ENCODE measurements at places on chromosomes 2 and 18.

DNA sequence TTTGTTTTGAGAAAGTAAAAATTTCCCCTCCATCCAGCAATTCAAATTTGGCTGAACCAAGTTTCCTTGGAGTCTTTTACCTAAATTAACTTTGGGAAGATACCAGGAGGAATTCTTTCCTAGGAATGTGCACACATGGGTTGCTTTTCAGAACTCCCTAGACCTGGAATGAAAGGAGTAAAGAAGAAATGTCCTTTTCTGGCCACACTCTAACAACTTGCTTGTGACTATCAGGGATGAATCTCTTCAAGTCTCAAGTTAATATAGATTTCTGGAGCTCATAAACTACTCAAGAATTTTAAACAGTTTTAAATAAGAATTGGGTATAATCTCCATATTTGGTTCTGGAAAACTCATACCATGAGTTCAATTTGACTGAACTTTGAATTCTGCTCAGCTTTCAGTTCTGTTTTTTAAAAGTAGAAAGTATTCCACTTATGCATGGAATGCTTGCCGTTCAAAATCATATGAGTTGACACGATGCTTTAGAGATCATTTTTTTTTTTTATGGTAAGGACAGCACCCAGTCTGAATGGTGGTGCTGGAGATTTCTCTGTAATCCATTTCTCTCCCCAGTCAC lies 7.7 kb downstream of the RASGRP3 start:
- no peak for DNase-seq

- DNase-seq: no peak
Observed at GRCh38 chr2:61721382-61721781, 132.5 kb downstream of the FAM161A start.

DNA sequence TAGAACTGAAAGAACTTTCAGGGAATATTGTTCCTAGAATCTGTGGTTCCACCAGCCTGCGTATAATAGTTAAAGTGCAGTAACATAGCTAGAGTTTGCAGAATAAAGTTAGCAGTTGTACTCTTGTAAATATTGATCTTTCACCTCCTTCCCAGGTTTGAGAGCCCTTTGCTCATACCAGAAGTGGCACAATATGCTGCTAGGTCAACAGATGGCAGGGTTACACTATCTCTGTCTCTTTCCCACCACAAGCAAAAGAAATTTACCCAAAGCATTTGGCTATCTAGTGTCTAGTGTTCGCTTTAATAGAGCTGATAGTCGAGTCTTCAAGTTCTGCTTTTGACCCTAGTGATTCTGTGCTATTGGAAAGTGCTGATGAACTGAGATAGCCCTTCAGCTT lies 119.0 kb upstream of the KLHL14 start:
- DNase-seq: no peak

GRCh38 chr18:11839556-11839955 lies 11.7 kb upstream of the CHMP1B start:
- no peak for DNase-seq

GRCh38 chr2:203623661-203624060 lies 82.8 kb upstream of the CD28 start:
- no peak for DNase-seq

GRCh38 chr2:4486971-4487370 lies 783.6 kb downstream of the DCDC2C start:
- DNase-seq: no peak

GRCh38 chr2:72332720-72333119 lies 185.1 kb upstream of the CYP26B1 start:
- DNase-seq: no peak

- no peak for DNase-seq
Observed at GRCh38 chr18:68462766-68463165, 252.1 kb downstream of the TMX3 start.
